ENCODE measurements at places on chromosomes 12 and 14.

GRCh38 chr14:68526512-68527091 lies 266.3 kb downstream of the ZFP36L1 start:
- DNase-seq = no peak

DNA sequence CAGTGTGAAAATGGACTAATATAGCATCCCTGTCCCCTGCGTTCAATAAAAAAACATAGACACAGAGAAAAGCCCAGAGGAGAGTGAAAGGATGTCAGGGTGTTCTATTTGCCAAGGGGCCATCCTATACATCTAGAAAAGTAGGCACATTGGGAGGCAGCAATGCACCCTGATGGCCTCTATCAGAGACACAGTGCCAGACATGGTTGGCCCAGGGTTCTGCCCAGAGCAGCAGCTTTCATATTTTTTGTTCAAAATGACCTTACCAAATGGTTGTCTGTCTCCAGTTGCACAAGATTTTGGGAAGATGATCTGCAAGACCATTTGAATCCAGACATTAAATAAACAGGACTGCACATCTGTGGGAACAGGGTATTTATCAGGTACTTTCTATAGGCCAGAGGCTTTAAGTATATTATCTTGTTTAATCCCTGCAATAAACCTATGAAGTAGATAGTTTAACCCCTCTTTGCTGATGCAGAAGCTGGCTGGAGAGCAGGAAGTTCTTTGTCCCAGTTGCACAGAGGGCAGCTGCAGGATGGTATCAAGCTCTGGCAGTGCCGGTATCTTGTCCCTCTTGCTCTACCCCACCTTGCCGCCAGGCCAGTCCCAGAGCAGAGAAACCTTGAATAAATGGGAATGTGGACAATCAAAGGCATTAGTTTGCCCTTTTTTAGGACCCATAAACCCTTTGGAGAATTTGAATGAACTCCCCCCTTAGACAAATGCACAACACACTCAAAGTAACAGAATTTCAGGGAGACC lies 171.8 kb upstream of the PWP1 start:
- no peak for DNase-seq

- DNase-seq = peak; percentile 58
Observed at GRCh38 chr12:31226639-31227038, 99.3 kb downstream of the SINHCAF start.

DNA sequence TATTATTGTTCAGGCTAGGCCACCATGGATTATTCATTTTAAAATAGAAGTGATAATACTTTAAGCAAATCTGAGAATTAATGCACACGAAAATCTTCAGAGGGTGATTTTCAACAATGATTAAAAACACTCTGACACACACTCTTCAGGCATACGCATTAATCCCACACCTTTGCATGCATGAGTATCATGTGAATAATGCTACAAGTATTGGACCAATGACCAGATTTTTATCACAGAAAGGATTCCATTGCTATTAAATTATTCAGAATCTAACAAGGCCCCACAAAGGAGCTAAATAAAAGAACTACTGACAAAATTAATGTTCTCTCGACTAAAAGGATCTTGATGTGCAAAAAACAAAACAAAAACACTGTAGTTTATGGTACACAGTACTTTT lies 11.1 kb downstream of the EPS8 start:
- DNase-seq = no peak

DNA sequence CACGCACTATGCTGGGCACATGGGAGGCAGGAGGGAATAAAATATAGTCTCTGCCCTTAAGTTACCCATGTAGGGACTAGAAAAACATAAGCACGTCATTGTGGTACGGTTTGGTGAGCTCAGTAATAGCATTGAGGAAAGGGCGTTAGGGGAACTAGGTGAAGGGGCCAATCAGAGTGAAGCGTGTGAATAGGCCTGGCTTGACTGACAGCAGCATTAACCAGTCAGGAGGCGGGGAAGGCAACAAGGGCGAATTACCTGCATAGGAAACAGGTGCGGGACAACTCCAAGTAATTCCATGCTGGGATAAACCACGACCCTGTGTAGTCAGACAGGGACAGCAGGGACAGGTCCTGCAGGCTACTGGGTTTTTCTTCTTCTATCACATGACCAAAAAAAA lies 107.7 kb downstream of the UNC79 start:
- DNase-seq = no peak

- no peak for DNase-seq
Observed at GRCh38 chr12:132505105-132505851, 15.3 kb downstream of the FBRSL1 start.

GRCh38 chr14:94009767-94010166 lies 12.7 kb downstream of the CCDC197 start:
- DNase-seq = no peak

- DNase-seq = no peak
Observed at GRCh38 chr14:32679927-32680612, 258.6 kb upstream of the NPAS3 start.

DNA sequence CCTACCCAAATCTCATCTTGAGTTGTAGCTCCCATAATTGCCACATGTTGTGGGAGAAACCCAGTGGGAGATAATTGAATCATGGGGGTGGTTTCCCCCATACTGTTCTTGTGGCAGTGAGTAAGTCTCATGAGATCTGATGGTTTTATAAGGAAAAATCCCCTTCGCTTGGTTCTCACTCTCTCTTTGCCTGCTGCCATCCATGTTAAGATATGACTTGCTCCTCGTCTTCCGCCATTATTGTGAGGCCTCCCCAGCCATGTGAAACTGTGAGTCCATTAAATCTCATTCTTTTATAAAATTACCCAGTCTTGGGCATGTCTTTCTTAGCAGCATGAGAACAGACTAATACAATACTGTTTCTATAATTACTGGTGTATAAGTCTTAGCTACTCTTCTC lies 6.5 kb upstream of the BCAT1 start:
- no peak for DNase-seq

- no peak for DNase-seq
Observed at GRCh38 chr14:81062816-81063215, 107.4 kb downstream of the TSHR start.

DNA sequence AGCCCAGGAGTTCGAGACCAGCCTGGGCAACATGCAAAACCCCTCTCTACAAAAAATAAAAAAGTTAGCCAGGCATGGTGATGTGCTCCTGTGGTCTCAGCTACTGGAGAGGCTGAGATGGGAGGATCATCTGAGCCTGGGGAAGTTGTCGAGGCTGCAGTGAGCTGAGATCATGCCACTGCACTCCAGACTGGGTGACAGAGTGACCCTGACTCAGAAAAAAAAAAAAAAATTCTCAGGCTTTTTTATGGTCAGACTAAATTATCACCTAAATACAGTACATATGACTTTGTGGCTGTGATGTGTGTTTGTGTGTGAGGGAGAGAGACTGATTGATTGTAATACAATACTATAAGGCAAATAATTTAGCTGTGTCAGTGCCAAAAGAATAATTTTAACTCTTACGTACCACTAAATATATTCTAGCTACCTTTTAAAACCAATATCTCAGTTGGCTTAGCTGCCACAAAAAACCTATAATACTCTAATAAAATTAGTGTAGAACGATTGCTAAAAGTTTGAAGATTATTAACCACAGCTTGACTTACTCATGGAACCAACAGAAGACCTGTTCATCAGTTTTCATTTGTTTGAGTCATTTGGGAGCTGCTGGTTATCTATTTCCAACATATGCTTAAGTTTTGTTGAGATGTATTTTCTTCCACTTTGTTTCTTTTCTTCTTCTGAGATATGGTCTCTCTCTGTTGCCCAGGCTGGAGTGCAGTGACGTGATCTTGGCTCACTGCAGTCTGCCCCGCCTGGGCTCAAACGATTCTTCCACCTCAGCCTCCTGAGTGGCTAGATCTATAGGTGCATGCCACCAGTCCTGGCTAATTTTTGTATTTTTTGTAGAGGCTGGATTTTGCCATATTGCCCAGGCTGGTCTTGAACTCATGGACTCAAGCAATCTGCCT lies 58.0 kb downstream of the DIP2B start:
- no peak for DNase-seq

DNA sequence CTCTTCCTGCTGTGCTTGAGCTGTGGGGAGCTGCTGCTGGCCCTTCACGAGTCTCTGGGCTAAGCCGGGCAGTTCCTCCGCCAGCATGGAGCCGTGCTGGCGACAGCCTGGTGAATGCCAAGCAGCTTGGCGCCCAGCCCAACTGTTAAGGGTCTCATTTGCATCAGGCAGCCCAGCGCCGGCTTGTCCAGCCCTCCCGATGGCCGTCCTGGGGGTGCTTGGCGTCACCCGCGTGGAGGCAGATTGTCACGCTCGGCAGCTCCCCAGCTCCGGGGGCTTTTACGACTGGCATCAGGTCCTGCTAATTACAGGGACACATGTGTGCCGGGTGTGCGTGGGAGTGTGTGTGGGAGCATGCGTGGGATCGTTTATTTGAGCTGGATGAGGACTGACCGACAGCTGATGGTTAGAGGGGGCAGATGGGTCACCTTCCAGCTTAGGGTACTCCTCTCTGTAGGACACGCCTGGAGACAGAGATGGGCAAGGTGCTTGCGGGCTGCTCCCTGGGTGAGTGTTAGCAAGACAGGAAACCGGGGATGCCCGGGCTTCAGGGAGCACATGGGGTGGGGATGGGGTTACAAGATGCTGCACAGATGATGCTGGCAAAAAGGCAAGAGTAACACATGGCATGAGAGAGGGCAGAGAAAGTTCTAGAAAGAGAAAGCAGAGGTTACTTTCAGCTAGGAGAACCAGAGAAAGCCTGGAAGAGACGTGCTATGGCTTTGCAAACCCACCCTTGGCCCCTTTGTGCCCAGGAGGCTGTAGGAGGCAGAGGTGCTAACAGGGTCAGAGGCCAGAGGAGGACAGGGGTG lies 64.1 kb downstream of the KIF26A start:
- peak; percentile 93 for DNase-seq

DNA sequence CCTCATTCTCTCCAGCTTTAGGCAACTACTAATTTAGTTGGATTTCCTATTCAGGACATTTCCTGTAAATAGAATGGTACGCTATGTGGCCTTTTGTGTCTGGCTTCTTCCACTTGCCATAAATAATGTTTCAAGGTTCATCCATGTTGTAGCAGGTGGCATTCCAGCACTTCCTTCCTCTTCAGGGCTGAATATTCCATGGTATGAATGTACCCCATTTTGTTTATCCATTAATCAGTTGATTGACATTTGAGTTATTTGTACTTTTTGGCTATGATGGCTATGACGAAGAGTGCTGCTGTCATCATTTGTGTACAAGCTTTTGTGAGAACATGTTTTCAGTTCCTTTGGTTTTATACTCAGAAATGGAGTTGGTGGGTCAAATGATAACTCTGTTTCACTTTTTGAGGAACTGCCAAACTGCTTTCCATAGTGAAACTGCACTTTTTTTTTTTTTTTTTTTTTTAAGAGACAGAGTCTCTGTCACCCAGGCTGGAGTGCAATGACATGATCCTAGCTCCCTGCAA lies 6.5 kb upstream of the CDK2AP1 start:
- no peak for DNase-seq

DNA sequence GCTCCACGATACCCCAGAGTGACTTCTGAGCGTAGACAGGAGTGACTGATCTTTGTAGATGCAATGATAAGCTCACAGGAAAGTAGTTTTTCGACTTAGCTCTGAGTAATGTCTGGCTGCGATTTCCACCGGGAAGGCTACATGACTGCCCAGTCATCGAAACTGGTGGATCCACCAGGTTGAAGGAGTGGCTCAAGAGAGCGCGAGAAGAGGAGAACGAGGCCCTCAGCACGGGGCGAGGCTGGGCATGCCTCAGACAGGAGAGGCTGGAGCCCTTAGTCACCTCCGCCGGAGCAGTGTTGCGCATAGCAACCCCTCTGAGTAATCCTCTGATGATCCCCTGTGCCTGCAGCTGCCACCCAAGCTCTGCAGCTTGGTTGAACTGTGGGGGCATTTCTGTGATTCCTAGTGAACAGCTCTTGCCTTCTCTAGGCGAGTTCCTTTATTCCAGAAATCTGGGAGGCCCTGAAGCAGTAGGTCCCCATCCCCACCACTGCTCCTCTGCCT lies 25.6 kb downstream of the ELK3 start:
- DNase-seq = no peak

- DNase-seq = no peak
Observed at GRCh38 chr14:54533100-54533499, 23.4 kb downstream of the CGRRF1 start.

- DNase-seq = no peak
Observed at GRCh38 chr12:4112290-4112689, 161.3 kb upstream of the CCND2 start.

DNA sequence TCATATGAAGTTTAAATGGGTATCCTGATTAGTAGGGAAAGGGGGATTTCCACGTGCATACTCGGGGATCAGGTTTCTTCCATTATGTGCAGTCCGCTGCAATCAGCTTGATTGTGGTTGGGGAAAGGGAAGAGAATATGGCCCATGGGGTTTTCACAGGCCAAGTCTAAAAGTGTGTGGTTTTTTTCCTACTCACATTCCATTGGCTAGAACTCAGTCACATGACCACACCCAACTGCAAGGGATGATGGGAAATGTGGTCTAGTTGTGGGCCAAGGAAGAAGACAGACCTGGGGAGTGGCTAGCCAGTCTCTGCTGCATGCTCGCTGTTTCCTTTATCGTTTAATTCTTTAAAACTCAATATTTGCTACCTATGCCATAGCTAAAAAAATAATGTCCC lies 105.1 kb downstream of the PRIMA1 start:
- DNase-seq = no peak

GRCh38 chr14:79465651-79466050 lies 745.7 kb downstream of the DIO2 start:
- no peak for DNase-seq

DNA sequence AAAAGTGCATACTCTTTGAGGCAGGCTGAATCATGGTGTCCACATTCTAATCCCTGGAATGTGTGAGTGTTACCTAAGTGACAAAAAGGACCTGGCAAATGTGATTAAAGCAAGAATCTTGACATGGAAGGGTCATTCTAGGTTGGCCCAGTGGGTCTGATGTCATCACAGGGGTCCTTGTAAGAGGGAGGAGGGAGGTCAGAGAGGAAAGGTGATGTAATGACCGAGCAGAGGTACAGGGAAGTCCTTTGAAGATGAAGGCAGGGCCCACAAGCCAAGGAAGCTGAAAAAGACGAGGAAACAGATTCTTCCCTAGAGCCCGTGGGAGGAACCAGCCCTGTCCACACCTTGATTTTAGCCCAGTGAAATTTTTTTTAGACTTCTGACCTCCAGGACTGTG lies 60.1 kb downstream of the MAP1LC3B2 start:
- DNase-seq = no peak

GRCh38 chr12:107025671-107026070 lies 38.7 kb upstream of the MTERF2 start:
- no peak for DNase-seq

DNA sequence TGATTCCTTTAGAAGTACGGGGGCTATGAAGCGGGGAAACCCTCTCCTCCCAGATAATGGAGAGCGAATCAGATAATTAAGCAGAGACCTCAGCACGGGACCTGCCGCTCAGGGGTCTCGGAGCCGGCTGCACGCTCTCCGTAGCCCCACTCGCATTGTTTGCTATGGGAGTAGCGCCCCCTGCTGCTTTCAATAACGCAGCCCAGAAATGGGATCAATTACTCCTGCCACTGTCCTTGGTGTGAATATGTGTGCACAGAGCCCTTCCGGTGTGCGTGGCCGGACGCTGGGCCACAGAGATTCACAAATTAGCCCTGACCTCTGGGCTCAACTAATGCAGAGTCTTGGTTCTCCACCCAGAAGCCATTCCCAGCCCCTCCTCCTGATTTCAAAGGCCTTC lies 76.4 kb upstream of the TMEM132C start:
- no peak for DNase-seq

Measured in NCI-H446 treated with DMSO at 0.1 percent for 48 hours (cell line).